ENCODE measurements at places on chromosomes 1 and 21. TPM values are rescaled to one million over a fixed set of nuclear protein-coding genes. Genes with fewer than 3 reads are reported as not detected.

DNA sequence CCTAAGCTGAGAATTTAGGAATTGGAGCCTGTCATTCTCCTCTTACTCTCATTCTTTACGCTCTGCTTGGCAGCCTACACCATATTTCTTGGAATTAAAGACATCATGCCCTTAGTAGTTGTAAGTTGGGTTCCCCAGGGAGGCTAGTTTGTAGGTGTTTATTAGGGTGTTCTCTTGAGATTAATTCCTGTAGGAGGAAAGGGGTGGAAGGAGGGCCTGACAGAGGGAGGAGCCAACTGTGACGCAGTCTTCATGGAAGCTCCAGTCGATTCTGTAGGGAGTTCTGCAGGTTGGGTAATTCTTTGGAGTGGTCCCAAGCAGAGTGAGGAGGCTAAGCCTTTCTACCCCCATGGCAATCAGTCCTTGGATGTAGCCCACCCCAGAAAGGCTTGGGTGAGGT lies 111.4 kb downstream of the HHAT start:
- no peak for DNase-seq

DNA sequence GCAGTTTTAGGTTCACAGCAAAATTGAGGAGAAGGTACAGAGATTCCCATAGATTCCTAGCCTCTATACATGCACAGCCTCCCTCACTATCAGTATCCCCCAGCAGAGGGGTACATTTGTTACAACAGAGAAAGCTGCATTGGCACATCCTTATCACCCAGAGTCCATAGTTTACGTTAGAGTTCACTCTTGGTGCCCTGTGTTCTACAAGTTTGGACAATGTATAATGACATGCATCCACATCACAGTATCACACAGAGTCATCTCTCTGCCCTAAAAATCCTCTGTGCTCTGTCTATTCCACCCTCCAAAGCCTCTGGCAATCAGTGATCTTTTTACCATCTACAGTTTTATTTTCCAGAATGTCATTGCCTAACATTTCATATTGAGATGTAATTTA lies 22.3 kb upstream of the RGS16 start:
- DNase-seq: no peak

GRCh38 chr21:21897275-21897883 lies 899.2 kb downstream of the NCAM2 start:
- DNase-seq: no peak

SPRR1B gene
- not detected for total RNA-seq

KDF1 gene
- total RNA-seq: not detected

DNA sequence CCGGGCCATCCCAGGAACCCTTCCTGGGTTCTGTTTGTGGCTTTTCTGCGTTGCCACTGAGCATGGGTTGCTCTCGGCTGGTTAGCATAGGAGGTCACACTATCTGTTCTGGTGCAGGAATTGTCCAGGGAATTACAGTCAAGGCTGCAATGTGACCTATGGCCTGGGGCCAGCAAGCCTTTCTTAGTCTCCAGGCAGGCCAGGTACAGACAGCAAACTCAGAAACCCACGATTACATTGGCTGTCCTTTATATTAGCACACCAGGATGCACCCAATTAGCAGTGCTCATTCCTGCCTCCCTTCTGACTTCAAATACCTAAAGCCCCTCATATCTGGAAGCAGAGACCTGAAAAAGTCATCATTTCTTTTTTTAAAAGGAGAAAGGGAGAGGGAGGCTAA lies 55.2 kb downstream of the CD247 start:
- no peak for DNase-seq

DNA sequence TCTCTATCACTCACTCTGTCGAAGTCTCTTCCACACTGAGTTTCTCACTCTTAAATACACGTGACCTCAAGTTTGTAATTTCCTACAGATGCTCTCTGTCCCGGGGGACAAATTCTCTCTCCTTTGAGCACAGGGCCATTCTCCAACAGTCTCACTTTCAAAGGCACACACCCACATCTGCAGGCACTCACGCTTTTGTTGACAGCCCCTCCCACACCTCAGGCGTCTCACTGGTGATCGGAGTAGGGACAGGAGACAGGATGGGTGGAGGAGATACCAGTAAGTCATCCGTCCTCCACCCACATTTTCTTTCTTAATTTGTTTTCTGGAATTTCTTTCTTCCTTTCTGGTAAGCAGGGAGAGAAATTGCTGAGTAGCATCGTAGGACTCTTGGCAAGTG lies 40.6 kb upstream of the GREM2 start:
- no peak for DNase-seq

- no peak for DNase-seq
These were observed 809.2 kb downstream of the USP25 start for GRCh38 chr21:16538936-16539440.

- DNase-seq: no peak
These were observed 40.6 kb downstream of the ERI3 start for GRCh38 chr1:44314452-44314851.

GRCh38 chr1:2194898-2195673 lies 514 bp upstream of the FAAP20 start:
- peak; percentile 83 for DNase-seq

Measured in tibial nerve (tissue), 4 donors.